ENCODE measurements at places on chromosomes 5 and 9.

GRCh38 chr9:136944519-136945332, at the start of the genes C8G and FBXW5:
C8G (plus strand) TSS chr9:136945243; CDS start chr9:136945321, 78 bp downstream.
FBXW5 (minus strand) TSS chr9:136944738; CDS start chr9:136944083, 655 bp downstream.
- peak; percentile 94 for DNase-seq

- DNase-seq: no peak
Measured at GRCh38 chr9:3502560-3503398, 23.0 kb downstream of the RFX3 start.

- no peak for DNase-seq
Measured at GRCh38 chr5:147398860-147399259, 111.0 kb downstream of the DPYSL3 start.

DNA sequence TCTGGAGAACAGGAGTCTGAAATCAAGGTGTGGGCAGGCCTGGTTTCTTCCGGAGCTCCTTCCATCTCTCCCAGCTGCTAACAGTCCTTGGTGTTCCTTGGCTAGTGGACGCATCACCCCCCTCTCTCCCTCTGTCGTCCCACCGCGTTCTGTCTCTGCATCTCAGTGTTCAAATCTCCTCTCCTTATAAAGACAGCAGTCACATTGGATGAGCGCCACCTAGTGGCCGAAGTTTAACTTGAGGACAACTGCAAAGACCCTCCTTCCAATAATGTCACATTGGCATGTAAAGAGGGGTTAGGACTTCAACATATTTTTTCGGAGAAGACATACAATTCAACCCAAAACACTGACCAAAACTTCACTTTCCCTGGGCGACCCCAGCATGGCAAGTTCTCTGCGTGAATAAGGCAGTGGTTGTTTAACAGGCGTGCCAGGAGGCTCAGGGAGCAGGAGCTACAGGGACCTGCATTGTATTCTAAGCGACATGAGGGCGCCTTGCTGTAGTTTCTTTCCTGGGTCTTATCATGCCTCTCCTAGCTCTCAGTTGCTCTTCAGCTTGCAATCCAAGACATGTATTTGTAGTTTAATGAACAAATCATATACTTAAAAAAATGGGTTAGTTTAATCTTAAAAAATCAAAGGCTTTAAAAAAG, 27.9 kb upstream of the BASP1 start:
- DNase-seq: peak; percentile 66

- no peak for DNase-seq
Measured at GRCh38 chr9:88503081-88503844, 31.7 kb upstream of the NXNL2 start.

- no peak for DNase-seq
Measured at GRCh38 chr5:157390133-157390532, 69.9 kb upstream of the NIPAL4 start.

Measured in memory B cell (primary cell).